Stimulated activated naive CD4-positive, alpha-beta T cell treated with Interleukin-2 at 50 U/mL for 16 hours (primary cell): ENCODE measurements at places on chromosomes 7 and 10.

DNA sequence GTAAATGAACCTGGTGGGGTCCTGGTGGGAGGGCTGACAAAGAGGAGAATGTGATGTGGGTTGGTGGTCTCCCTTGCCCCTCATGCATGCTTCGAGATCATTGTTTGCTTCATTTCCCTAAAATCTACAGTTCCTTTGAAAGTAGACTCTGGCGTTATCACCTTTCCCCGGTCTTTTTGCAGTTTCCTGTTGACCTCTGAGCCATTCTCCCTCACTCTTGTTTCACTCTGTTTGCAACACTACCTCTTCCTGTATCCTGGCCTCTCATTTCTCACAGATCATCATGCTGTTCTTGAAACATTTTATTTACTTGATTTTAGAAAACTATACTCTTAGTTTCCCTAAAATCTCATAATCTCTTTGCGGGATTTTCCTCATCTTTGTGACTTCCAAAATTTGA, 179.8 kb downstream of the WNT2 start:
- no peak for DNase-seq

GRCh38 chr7:131425992-131426391, 98.3 kb downstream of the MKLN1 start:
- no peak for DNase-seq

DNA sequence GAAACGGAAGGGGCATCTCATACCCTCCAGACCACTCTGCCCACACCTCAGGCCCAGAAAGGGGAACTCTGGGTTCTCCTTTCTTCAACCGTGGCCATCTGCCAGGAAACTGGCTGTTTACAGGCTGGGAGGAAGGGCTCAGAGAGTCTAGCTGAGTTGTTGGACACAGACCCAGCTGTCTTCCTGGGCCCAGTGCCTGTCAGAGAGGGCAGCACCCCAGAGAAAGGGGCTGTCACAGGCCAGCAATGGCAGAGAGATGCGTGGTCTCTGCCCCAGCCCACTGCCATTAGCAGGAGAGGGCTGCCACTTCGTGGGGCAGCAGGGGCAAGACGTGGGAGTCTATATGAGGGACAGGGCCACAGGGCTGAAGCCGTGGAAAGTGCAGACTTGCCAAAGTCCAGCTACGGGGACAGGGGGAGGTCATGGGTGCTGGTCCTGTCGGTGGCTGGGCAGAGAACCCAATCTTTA, 11.0 kb downstream of the GRID1 start:
- DNase-seq, result no peak

DNA sequence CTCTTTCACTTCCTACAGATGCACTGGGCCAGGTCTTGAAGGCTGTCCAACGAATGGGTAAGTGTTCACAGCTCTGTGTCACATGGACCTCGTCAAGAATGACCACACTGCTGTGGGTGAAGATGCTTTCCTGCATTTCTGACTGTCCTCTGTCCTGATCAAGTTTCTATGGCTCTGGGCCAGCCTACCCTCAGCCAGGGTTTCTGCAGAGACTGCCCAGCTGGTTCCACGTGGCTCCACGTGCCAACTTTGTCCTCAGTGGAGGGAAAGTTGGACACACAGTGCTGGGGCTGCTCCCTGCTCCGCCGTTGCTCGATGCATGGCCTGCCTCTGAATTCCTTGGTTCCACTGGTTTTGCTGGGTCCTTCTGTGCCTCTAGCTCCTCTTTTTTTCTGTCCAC, 152.3 kb downstream of the EGFR start:
- DNase-seq, result no peak

DNA sequence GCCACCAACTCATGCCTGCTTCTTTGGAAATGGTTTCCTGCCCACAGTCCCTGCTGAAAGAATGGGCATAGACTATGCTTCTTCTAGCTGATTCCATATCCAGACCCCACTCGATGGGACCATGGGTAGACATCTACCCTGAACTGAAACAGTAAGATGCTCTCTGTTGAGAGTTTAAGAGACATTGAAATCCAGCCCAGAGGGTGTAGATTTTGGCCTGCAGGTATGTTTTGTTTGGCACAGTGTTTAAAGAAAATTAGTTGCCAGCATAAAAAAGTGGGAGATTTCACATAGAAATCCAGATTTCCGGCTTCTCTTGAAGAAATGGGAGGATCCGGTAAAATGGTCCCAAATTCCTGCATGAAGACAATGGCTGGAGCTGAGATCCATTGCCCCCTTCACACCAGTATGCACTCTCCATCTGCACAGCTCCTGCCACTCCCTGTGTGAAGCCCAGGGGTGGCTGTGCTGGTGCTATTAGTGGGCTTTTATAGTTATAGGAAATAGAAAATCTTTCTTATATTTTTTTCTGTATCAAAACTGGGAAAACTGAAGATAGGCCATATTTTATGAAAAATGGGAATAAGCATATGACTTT, 218.1 kb downstream of the PTEN start:
- no peak for DNase-seq

DNA sequence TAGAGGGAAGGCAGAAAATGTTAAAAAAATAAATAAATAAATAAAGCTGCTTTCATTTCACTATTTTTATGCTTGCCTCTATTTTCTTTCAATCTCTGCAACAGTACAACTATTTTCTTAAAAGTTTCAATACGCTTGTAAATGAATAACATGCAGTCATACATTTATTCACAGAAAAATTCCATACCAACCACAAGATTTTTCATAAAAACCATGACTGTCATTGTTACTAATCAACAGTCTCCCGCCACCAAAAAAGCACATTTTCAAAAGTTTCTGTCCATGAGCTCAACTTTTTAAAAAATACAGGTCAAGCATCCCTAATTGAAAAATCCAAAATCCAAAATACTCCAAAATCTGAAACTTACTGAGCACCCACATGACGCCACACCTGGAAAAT, 5.3 kb downstream of the PARD3 start:
- no peak for DNase-seq

GRCh38 chr7:135271255-135271615, 37.6 kb downstream of the STRA8 start:
- no peak for DNase-seq

DNA sequence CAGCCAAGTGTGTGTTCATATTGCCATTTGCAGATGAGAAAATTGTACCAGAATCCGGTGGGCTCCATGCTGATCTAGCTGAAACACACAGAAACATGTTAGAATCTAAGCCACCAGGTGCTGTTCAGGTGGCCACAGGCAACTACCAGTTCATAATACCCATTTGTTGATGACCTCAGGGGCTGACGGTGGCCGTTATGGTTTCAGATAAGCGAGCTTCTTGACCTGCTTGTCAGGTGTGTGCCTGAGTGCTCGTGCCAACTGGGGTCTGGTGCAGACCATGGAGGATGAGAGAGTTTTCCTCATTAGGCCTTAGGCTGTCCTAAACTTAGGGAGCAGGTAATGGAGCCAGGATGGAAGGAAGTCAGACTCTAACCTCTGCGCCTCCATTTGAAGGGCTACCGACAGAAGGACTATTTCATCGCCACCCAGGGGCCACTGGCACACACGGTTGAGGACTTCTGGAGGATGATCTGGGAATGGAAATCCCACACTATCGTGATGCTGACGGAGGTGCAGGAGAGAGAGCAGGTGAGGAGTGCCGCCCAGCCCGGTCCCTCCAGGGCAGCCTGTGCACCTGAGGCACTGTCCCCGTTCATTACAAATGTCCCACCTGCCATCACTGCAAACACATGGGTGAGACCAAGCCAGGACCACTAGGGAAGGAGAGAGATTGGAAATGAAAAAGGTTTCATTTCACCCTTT, 53.1 kb downstream of the MKI67 start:
- no peak for DNase-seq

GRCh38 chr7:120949393-120949911, 1.1 kb upstream of the ING3 start:
- no peak for DNase-seq

DNA sequence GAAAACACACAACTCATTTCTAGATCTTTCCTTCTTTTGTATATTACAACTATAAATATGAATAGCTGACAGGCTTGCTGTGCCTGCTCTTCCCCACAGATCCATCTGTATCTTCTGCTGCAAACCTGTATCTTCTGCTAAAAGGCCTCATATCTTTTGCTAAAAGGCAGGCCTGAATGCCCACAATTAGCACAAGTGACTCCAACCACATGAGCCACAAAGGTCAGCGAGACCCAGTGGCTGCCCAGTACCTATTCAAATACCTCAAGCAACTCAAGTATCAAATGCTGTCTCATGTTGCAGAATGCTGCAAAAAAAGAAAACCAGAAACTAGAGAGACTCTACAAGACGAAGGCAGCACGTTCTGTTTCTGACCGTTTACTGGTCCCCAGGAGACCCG, 54.5 kb upstream of the ATP6V0A4 start:
- no peak for DNase-seq

DNA sequence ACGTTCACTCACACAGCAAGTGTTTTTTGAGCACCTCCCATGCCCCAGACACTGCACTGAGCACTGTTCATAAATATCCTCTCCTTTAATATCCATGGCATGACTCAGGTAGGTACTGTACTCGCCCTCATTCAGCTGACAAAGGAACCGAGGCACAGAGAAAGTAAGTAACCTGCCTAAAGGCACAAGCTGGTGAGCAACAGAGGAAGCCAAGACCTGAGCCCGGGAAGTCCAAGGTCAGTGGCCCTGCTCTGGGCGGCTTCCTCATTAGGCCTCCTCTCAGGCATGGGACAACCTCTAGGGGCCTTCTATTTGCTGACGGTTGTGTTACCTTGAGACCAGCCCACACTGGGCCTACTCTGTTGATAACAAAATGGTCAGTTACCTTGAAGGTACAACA, 45.1 kb upstream of the EZH2 start:
- no peak for DNase-seq

GRCh38 chr7:39621784-39622411, 1.5 kb upstream of the RALA start:
- DNase-seq, result no peak
